ENCODE measurements at places on chromosomes 1 and 21.

- DNase-seq, result no peak
Observed at GRCh38 chr1:47763591-47764171, 233.5 kb downstream of the TRABD2B start.

- DNase-seq, result no peak
Observed at GRCh38 chr1:236888903-236889302, 93.8 kb downstream of the MTR start.

GRCh38 chr1:1980467-1981141, 23.0 kb downstream of the CFAP74 start:
- no peak for DNase-seq

DNA sequence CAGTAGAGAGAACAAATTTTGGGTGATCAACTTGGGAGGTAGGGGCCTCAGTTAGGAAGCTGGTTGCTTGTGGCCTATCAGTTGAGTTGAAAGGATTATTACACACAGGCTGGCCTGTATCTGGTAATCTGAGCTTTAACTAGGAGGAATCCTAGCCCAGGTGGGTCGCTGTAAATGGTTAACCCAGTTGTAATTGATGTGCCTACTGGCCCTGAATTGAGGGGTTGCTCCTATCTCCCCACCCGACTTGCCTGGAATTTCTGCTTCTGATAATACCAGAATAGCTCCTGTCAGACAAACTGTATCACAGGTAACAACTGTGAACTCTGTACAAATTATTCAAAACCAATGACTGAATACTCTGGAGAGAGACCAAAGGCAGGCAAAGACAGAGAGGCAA, 210.4 kb upstream of the RUNX1 start:
- no peak for DNase-seq

DNA sequence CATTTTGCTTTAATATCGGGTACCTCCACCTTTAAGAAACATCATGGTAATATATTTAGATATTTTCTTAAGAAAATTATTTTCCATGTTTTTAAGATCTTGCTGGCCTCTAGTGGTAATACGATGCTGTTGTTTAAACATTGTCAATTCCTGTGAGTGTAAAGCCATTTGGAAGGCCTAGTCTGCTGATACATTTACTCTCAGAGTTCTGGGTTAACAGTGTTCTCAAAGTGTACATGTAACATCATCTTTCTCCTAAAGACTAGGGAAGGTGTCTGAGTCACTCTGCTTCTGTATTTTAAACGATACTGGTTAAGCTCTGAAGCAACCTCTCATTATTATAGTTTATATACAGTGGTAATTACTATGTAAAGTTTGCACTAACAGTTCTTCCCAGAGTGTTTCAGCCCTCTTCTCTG, 189.1 kb downstream of the RASAL2 start:
- no peak for DNase-seq

DNA sequence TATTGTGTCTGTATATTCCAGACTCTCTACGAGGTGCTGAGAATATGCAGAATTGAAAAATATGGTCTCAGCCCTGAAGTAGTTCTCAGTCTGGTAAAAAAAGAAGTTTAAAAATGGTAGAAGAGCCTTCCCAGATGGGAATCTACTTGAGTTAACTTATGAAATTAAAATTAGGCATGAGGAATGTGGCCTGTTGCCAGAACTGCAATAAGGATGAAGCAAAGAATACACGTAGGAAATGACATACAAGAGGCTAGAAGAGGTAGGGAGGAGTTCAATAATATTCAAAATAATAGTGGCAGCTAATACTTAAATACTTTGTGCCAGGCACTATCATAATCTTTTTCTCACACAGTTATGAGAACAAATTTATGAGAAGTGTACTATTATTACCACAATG, 6.3 kb downstream of the ASPM start:
- DNase-seq, result no peak

DNA sequence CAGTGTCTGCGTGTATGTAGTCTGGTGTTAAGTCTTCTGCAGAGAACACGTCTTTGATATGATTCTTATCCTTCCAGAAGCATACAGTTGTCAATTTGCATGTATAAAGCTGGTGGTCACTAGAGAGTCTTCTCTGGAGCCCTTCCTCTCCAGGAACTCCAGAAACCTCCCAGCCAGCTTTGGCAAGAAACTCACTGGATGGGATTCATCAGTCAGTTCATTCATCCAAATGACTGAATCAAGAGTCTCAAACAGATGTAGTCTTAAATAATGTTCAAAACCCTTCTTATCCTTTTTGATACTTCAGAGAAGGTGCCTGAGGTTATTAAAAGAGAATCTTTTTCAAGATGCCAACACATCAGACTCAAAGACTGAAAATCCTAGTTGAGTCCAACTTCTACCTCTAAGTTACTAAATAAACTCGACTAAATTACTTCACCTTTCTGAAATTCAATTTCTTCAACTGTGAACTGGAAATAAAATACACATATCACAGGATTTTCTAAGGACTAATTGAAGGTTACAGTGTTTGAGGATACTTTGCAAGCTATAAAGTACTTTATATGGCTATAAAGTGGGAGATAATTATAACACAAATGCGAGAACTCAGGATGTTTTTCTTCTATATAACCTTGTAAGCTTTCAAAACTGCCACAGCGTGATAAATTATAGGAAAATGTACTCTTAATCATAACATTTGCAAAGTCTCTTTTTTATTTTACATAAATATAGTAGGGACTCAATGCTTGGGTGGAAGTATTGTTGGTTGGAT, 252.4 kb downstream of the FGGY start:
- no peak for DNase-seq

DNA sequence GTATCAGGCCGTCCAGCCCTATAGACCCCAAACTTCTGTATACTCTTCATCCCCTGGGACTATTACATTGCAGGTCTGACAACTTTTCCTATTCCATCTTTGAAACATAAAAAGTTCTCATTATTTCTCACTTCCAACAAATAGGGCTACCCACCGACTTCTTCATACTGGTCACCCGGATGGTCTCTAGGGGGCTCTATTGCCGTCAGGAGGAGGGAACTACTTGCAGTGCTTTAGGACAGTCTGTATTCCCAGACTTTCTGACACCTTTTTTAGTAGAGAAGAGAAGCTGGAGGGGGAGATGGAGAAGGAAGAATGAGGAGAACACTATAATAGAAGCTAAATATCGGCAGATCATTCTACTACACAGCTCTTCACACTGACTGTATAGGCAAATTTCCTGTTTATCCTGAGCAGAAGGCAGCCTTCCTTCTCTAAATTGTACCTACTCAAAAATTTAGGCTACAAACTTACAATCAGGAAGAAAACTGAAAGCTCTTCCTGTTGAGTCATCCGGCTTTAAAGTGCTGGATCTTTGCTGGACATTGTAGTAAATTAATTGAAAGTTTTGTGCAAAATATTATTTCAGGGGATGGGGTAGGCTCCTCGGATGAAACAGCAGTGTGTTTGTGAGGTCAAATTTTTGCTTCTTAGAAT, 54.6 kb downstream of the CDC7 start:
- no peak for DNase-seq

GRCh38 chr1:181742426-181742825, 259.1 kb downstream of the CACNA1E start:
- DNase-seq, result no peak

DNA sequence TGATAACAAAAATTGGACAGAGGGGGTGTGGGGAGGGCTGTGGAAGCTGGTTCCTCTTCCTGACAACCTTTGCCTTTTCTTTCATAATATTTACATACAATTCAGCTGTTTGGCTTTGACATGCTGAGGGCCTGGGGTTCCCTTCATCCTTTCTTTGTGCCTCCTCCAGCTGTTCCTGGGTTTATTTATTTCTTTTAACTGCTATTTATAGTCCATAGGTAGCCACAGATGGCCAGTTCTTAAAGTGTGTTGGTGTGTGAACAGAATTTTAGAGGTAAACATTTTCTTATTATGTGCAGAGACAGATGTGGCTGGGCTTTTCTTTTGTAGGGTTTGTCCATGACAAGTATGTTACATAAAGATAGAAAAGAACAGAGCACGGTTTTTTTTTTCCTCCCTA, 34.1 kb upstream of the CNIH3 start:
- no peak for DNase-seq

DNA sequence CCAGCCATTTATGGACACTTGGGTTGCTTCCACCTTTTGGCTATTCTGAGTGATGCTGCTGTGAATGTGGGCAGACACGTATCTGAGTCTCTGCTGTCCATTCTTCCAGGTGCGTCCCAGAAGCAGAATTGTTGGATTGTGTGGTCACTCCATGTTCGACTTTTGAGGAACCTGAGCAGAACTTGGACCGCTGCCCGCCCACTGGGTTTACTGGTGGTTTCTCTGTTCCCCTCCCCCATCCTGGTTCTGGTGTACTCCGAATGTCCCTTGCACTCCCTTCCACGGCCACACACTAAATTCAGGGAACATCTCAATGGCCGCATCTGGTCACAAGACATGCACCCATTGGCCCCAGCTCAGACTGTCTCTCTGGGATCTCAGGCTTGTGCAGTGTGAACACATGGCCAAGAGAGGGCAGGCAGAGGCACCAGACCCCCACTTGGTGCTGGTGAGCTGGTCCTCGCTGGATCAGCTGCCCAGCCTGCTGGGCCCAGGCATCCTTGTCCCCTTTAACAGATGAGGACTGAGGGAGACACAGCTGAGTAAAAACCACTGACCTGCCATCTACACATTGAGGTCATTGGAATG, 565.1 kb downstream of the NPHP4 start:
- DNase-seq, result no peak

DNA sequence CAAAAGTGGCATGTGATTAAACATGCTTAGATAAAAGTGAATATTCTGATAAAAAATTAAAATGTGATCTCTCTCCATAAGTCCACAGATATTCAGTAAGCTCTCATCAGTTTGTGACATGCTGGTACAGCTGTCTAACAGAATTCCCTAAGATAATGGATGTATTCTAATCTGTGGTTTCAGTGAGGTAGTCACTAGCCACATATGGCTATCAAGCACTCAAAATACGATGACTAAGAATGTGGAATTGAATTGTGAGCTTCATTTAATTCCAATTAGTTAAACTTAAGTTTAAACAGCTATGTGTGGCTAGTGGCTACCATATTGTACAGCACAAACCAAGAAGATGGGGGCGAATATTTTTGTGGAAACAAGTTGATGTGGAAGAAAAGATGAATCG, 4.1 kb upstream of the REG4 start:
- DNase-seq, result no peak

GRCh38 chr1:80457409-80457808, 1343.3 kb upstream of the ADGRL2 start:
- DNase-seq, result no peak

Measured in T-cell (primary cell).